CD4-positive, alpha-beta T cell treated with Interleukin-4 for 1 hour (primary cell): ENCODE measurements at places on chromosomes 7 and 10.
A peak's percentile ranks its signal among the peaks of the same experiment; 100 is the strongest.

DNA sequence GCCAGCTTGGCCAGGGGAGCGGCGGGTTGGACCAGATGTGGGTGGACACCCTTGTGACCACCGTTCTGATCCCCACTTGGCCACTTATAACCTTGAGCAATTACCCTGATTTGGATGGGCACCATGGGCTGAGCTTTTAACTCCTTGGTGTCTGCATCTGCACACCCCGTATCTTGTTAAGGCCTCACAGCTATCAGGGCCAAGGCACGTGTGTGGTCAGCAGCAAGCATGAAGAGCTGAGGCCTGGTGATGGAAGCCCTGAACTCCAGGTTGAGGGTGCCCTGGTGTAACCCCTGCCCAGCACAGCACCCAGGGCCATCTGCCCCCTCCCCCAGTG lies 89.2 kb downstream of the ZMIZ1 start:
- no peak for DNase-seq

- no peak for DNase-seq
These were observed 96.9 kb downstream of the RTKN2 start for GRCh38 chr10:62171791-62172190.

- DNase-seq, result no peak
These were observed 13.6 kb upstream of the TRIM8 start for GRCh38 chr10:102630663-102631062.

DNA sequence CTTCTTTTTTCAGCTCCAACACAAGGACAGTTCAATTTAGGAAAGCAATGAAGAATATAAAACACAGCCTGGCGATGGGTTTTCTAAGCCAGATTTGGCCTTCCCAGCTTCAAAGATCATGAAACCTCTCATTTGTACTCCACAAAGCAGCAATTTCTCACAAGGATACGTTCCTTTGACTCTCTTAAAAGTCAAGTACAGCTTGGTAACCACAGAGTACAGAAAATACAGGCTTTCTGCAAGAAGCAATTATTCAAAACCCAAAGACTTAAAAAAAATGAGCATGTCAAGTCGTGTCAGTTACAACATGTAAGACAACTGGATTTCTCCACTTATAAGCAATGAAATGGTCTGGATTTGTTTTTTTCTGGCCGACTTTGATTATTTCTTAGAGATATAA lies 321.4 kb downstream of the FGFR2 start:
- DNase-seq, result no peak

- DNase-seq, result no peak
These were observed 239.1 kb downstream of the PHF14 start for GRCh38 chr7:11212816-11213215.

- no peak for DNase-seq
These were observed 151.6 kb downstream of the TMEM26 start for GRCh38 chr10:61301575-61301974.

DNA sequence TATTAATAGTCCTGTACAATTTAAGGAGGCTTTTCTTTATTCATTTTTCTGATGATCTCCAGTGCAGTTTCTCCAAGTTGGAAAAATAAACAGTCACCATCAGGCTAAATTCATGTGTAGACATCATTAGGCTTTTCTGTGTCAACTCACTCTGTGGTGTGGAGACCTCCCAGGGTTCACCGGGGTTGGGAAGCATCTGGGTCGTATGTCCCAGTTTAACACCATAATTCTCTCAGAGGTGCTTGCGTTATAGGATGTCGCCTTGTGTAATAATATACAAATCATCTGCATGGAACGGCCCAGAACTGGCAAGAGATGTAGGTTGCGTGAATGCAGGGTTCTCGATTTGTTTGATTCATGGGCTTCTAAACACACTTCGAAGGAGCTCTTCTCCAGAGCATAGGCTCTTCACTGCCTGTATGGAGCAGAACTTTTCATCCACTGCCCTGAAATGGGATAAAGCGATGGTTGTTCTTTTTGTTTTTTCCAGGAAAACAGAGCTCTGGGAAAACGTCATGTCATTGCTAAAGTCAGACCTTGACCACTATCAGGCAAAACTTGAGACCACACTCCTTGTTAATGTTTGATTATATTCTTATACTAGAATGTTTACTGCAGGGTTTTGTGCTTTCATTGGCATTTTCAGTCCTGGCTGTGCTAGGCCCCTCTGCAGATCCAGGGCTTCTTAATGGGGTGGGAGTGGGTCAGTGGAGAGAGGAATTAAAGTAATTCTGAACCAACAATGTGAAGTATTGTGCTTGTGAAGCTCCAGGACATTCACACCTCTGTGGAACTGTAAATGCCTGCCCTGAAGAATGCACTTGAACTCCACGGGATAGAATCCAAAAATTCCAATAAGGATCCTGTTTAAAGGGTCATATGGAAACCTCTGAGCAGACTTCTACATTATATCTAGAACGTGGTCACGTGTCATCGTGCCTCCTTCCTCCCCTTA lies 172.8 kb downstream of the TRIL start:
- no peak for DNase-seq

DNA sequence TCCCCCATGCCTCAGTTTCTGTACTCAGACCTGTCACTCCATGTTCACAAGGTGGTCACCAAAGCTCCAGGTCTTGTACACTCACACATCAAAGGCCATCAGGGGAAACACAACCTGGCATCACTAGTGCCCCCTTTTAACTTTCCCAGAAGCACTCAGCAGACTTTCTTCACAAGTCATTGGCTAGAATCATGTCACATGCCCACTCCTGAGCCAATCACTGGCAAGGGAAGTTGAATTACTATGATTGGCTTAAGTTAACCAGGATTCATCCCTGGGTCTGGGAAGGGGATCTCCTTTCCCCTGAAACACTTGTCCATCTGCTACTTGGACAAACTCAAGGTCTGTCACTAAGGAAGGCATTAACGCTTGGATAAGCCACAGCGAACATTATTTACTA lies 193.8 kb upstream of the PLXNA4 start:
- no peak for DNase-seq

DNA sequence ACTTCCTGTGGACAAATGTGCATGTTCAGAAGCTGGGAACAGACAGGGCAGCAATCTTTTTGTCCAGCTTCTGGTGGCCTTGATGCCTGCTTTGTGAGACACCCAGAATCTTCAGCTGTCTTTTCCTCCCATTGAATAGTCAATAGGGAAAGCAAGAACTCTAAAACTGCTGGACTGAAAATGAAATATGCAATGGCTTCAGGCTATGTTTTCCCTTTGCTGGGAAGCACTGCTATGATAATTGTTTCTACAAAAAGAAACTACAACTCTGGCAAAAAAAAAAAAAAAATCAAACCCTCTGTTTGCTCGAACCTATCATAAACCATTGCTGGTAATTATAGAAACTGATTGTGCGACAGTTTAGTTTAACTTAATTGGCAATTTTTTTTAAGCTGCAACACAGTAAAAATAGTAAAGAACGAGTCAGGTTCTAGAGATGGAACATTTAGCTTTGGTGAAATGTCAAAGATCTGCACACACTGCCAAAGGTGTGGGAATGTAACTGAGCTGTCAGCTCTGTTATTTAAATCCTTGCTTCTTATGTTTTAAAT lies 79.1 kb upstream of the NEUROD6 start:
- no peak for DNase-seq

DNA sequence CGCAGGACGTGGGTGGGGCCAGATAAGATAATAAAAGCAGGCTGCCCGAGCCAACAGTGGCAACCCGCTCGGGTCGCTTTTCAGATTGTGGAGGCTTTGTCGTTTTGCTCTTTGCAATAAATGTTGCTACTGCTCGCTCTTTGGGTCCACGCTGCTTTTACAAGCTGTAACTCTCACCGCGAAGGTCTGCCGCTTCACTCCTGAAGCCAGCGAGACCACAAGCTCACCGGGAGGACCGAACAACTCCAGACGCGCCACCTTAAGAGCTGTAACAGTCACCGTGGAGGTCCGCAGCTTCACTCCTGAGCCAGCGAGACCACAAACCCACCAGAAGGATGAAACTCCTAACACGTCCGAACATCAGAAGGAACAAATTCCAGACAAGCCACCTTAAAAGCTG lies 286.6 kb upstream of the MAGI2 start:
- no peak for DNase-seq

DNA sequence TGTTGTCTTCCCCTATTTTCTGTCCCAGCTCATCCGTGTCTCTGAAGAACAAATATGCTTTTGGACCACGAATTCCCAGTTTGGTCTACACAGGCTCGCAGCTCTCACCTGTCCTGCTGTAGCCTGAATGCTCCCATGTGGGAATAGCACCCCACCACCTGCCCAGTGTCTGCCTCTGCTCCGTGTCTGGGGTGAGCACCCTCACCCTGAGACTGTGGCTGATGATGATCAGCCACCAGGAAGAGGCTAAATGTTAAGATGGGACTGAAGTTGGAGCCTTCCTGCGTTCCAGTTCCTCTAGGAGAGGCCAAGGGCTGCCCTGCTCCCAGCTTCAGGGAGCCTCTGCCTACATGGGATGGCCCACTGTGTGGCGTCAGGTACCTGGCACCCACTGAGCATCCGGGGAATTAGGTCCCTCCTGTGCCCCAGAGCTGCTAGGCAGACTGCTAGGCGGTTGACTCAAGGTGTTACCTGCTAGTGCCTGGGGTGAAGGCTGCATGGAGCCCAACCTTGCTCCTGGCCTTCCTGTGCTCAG lies 3.7 kb downstream of the PGAM2 start:
- DNase-seq, result no peak

GRCh38 chr10:115417585-115418265 lies 324.6 kb downstream of the ATRNL1 start:
- no peak for DNase-seq

DNA sequence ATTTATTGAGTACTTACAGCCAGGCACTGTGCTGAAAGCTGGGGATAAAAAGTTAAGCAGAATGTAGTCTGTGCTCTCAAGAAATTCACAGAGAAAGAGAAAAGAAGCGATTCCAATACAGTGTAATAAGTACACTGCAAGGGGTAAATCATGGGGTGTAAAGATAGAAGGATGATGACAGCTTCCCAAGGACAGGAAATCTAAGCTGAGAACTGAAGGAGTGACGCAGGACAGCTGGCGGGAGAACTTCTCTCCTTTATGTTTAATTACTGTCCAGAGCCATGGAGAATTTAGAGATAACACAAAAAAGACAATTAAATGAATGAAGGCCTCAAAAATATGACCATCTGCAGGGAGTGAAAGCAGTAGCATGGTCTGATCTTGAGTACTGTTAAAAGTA lies 34.8 kb downstream of the C7orf33 start:
- DNase-seq, result no peak

DNA sequence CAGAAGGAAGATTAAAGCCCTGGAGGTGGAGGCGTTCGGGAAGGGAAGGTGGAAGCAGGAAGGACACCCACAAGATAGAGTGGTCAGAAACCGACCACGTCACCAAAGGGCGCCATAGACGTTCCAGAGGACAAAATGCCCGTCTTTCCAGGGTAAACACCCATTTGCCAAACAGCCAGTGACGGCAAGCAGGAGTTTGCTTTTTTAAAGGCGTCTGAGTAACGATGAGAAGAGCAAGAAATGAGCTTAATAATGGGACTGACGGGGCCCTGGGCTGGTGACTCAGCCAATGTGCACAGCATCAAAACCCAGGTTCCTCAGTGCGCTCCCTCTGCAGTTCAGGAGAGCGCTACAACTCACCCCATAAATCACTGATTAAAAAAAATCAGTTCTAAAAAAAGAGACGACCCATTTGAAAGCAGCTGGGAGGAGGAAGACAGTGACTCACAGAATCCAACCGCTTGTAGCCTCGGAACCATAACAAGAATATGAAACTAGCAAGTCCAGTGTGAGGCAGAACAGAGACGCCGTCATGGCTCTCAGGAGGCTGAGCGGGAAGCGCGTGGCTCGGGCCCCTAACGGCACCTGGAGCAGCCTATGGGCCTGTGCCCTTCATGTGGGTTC lies 5.9 kb downstream of the DIP2C start:
- no peak for DNase-seq

- no peak for DNase-seq
These were observed 143.7 kb downstream of the PTPRN2 start for GRCh38 chr7:158443688-158444483.

GRCh38 chr10:68811314-68812009 lies 15.9 kb upstream of the STOX1 start:
- DNase-seq, result no peak

- no peak for DNase-seq
These were observed 239.9 kb downstream of the ADRA2A start for GRCh38 chr10:111316722-111317212.

GRCh38 chr7:67423065-67423464 lies 426.4 kb downstream of the TYW1 start:
- no peak for DNase-seq

DNA sequence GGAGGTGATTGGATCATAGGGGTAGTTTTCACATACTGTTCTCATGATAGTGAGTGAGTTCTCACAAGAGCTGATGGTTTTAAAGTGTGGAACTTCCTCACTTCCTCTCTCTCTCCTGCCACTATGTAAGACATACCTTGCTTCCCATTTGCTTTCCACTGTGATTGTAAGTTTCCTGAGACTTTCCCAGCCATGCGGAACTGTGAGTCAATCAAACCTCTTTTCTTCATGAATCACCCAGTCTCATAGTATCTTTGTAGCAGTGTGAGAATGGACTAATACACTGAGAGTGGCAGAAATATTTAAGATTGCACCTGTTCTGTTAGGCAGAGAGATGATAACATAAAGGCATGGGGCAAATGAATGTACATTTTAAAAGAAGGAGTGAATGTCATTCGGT lies 507.8 kb downstream of the SORCS3 start:
- no peak for DNase-seq

DNA sequence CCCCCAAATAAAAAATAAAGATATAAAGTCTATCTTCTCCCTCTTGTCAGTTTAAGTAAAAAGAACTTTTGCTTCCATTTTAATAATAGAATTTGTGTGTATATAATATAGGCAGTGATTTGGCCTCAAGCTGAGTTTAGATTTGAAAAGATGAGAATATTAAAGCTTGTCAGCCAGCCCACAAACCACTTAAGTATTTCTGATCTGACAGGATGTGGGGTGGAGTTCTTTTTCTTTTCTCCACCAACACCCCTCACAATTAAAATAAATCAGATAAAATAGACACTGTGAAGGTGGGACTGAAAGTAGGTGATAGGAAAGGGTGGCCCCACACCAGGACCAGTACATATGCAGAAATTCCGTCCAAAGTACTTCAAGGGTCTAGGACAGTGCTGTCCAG lies 714.1 kb downstream of the AUTS2 start:
- DNase-seq, result peak; percentile 21

DNA sequence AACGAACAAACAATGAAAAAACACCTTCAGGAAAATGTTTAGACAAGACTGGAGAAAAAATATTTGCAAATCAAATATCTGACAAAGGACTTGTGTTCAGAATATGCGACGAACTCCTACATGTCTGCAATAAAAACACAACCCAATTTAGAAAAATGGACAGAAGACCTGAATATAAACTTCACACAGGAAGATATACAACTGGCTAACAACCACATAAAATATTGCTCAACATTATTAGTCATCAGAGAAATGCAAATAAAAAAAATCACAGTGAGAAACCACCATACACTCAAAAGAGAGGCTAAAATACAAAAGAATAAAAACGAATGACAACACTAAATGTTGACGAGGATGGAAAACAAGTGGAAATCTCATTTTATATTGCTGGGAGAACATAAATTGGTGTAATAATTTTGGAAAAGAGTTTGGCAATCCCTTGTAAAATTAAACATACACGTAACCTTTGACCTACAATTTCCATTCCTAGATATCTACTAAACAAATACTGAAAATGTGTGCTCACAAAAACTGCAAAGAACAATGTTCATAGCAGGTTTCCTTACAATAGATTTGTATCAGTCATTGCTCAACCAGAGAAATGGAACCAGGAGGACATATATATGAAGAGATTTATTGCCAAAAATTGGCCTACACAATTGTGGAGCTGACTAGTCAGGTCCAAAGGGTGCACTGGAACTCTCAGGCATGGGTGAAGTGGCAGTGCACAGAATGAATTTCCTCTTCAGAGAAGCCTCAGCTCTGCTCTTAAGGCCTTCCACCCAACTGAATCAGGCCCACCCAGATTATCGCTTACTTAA lies 82.9 kb upstream of the OGDHL start:
- DNase-seq, result no peak
